ENCODE measurements at places on chromosomes 11 and 22. TPM values are rescaled to one million over a fixed set of nuclear protein-coding genes. Genes with fewer than 3 reads are reported as not detected.

GRCh38 chr11:92436034-92436920 is 211.7 kb downstream of the FAT3 start:
- no peak for DNase-seq

GRCh38 chr11:131690362-131690761 is 319.9 kb downstream of the NTM start:
- no peak for DNase-seq

DNA sequence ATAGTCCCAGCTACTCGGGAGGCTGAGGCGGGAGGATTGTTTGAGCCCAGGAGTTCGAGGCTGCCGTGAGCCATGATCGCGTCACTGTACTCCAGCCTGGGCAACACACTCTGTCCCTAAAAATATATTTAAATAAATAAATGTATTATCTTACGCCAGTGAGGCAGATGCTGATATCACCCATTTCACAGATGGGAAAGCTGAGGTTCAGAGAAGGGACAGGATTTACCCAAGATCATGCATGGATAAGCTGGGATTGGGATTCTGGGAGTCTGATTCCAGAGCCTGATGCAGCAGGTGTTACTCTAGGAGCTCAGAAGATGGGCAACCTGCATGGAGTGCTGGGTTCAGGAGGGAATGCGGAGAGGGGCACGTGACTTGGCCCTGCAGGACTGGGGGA is 17.8 kb downstream of the SGSM1 start:
- DNase-seq, result no peak

- no peak for DNase-seq
Observed at GRCh38 chr11:4975436-4975835, 19.2 kb upstream of the OR51L1 start.

- DNase-seq, result no peak
Observed at GRCh38 chr11:73359341-73359740, 16.9 kb upstream of the RELT start.

- no peak for DNase-seq
Observed at GRCh38 chr11:13152736-13153541, 124.7 kb upstream of the BMAL1 start.

DNA sequence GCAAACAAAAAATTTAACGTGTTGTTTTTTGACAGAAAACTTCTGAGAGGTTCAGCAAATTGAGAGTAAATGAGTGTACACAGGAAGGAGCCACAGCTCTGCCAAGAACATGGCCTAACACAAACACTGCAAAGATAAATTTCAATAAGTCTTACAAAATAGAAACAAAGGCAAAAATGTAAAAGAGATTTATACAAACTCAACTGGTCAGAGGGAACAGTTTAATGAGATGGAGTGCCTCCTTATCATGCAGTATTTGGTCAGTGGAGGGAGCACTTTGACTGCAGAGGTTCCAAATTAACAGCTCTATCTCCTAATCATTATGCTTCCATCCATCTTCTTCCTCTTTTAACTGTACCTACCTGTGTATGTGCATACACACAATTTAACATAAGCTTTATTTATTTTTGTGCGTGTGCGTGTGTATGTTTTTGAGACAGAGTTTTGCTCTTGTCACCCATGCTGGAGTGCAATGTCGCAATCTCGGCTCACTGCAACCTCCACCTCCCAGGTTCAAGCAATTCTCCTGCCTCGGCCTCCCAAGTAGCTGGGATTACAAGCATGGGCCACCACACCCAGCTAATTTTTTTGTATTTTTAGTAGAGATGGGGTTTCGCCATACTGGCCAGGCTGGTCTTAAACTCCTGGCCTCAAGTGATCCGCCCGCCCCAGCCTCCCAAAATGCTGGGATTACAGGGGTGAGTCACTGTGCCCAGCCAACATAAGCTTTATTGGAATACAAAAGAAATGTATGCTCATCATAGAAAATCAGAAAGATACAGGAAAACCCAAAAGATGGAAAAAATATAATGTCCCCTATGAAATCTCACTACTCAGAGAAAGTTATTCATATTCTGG is 111.9 kb downstream of the MRTFA start:
- DNase-seq, result peak; percentile 60

- no peak for DNase-seq
Observed at GRCh38 chr11:43145653-43146052, 166.1 kb upstream of the API5 start.

- peak; percentile 71 for DNase-seq
Observed at GRCh38 chr11:114847306-114847975, 169.1 kb downstream of the NXPE2 start.

DNA sequence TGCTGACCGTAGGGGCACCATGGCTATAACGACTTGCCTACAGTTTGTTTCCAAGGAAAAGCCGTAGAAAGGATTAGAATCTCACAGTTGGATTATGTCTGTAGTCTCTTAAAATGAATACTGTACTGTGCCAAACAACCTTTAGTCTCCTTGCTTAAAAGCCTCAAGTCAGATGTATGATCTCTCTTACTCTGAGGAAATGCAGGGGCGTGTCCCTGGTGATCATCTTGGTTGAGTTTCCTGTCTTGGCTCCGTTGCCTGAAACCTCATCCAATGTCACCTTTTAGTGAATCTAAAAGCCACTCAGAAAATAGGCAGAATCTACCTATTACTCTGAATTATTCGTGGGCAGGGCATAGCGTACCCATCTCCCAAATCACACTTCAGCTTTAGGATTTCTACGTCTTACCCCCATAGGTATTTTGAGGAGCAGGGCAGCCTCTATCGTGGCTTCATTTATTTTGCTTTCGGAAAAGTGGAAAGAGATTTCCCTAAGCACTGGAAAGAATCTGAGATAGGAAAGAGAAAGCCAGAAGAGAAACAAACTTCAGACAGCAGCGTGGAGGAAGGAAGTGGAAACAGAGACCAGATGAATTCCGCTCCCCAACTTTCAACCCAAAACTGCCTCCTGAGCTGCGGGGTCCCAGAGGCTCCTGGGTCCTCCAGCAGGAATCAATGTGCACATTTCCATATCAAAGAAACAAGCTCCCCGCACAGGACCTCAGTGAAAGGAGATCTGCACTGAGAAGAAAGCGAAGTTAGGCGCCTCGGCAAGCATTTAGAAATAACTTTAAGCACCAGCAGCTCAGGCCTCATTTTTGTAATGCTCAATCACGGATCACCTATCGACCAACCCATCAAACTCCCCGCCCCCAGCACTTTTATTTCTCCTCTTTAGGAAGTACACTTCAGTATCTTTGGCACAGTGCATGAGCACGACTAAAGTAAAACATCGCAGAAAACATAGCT is 245.8 kb downstream of the ETS1 start:
- no peak for DNase-seq

- DNase-seq, result no peak
Observed at GRCh38 chr11:84790849-84791427, 836.2 kb downstream of the DLG2 start.

- no peak for DNase-seq
Observed at GRCh38 chr11:65947603-65948125, 2.4 kb downstream of the TSGA10IP start.

DNA sequence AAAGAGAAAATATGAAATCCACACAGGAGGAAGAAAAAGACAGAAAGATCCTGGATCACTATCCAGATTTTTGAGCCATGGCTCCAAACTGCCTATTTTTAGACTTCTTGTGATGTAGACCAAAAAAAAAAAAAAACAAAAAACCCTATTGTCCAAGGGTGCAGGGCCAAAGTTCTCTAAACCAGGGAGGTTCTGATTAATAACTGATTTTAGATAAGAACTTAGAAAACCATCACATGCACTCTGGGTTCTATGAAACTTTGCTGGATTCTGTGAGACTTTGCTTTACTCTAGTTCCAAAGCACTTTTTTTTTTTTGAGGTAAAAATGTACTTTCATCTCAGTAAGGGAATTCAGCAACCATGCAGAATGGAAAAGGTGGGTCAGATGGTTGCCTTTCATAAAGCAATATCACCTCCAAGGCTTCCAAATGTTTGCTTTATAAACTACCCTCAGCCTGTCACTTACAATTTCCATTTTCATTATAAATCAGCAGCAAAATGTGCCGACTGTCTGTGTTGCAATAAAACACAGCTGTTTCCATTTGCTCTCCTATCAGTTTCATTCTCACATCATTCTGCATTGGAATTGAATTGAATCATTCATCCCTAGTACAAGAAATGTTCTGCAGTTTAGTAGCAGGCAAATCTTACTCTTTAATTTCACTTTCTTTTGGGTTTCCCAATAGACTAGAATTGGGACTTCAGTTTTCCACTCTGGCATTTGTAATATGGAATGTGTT is 1584.3 kb upstream of the RAG2 start:
- no peak for DNase-seq

DNA sequence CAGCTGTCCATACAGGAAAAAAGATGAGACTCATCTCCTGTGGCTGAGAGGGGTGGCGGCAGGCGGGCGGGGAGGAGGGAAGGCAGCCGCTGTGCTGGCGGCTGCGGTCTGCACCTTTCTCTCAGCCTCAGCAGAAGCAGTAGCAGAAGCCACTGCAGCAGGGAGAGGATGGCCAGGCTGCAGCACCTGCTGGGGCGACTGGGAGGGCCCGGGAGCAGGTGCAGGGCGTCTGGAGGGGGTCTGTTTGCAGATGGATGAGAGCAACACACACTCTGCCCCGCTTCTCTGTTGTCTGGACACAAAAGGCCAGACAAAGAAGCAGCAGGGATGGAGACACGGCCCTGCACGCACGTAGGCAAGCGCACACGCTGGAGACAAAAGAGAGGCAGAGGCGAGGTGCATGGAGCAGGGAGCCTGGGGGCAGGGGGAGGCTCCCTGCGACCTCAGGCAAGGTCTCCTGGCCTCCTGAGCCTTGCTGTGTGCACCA is 9.3 kb upstream of the MIAT start:
- DNase-seq, result no peak

GRCh38 chr11:105553025-105553424 is 56.8 kb upstream of the GRIA4 start:
- DNase-seq, result no peak

- peak; percentile 43 for DNase-seq
Observed at GRCh38 chr22:25656724-25657123, 85.3 kb upstream of the MYO18B start.

DNA sequence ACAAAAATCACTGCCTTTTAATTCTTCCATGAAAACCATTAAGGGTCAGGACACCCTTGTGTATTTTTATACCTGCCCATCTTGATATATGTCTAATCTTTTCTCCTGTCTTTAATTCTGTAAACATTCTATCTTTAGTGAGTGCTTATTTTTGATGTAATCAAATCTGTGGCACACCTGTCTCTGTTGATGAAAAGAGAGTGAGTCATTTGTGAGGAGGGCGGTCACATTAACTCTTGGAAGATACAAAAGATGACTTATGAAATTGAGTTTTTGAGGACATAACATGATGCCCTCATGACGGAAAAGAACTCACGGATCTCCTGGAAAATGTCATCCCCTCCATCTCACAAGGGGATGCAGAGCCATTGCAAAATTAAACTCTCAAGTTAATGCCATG is 206.5 kb upstream of the PGR start:
- DNase-seq, result no peak

DNA sequence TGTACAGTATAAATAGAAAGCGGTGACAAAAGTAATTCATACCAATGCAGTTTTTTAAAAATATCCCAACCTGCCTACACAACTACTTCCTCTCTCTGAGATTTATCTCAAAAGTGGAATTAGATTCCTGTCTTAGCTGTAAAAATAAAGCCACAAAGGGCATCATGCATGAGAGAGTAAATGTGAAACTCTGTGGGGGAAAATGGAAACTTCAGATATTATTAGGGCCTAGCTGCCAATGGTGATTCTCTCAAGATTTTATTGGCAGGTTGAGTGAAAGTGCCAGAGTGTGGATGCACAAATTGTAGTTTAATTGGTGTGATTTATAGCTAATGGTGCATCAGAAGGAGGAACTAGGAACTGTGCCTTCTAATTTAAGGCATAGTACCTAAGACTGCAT is 356.9 kb upstream of the CCDC90B start:
- DNase-seq, result no peak

- no peak for DNase-seq
Observed at GRCh38 chr22:31659246-31659645, 2.8 kb downstream of the PISD start.

- DNase-seq, result no peak
Observed at GRCh38 chr11:13074714-13075464, 65.8 kb downstream of the RASSF10 start.

DNA sequence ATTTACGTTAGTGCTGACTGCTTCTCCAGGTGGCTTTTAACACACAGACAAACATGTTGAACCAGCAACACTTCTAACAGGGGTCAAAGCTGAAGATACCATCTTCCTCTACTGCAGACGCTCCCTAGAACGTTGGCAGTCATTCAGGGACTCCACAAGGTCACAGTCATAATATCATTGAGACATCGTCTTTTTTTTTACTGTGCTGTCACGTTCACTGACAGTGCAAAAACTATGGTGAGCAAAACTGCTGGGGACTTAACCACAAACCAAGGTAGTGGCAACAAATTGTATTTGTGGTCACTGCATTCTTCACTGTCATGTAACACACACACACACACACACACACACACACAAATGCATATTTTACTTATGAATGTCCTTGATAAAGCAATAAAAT is 244.9 kb downstream of the CASP12 start:
- DNase-seq, result no peak

DNA sequence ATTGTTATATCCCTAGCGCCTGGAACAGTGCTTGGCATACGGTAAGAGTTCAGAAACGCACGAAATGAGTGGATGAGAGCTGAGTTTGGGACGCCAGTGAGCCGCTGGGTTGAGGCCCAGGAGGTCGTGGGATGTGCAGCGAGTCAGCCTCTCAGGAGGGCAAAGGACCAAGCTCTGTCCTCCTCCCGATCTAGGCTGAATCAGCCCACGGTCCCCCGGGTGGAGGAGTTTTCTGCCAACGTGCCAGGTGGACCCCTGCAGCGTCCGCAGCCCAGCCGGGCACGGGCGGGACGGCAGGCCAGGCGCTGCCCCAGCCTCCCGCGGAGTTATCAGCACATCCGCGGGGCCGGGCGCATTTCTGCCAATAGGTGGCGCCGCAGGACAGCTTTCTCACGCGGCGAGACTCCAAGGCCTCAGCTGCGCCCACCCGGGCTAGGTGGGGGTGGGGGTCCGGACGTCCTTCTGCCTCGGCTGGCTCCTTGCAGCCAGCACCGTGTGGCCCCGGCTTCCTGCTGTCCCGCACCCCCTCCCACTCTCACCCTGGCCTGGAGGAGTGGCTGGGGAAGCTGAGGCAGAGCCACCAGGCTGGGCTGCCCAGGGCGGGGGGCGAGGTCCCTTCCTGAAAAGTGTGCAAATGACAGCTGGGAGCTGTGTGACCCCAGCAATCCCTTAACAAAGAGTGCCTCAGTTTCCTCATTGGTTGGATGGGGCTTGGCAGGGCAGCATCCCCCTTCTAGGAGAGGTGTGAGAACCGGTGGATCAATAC is 2.2 kb upstream of the RPS19BP1 start:
- DNase-seq, result peak; percentile 93

Gene LDHAL6A
- not detected for total RNA-seq

Gene PPFIA1
- 50.1 TPM for total RNA-seq

Gene TPCN2
- 49.3 TPM for total RNA-seq

Gene KRTAP5-9
- not detected for total RNA-seq

Gene OR51Q1
- total RNA-seq, result not detected

Gene ZBTB16
- total RNA-seq, result not detected

Gene TMPRSS5
- total RNA-seq, result not detected

Gene PHETA2
- total RNA-seq, result not detected

Gene YPEL1
- total RNA-seq, result 1.8 TPM

Gene MIF
- 1,081 TPM for total RNA-seq

Gene B4GALNT4
- not detected for total RNA-seq

Gene HIC2
- total RNA-seq, result 5.8 TPM

Gene OR52I1
- not detected for total RNA-seq

Gene MB
- not detected for total RNA-seq

Measured in Karpas-422 (cell line).